ENCODE measurements at places on chromosomes 3 and 15.

- peak; percentile 91 for DNase-seq
Observed at GRCh38 chr3:71258116-71258515, 325.4 kb downstream of the FOXP1 start.

DNA sequence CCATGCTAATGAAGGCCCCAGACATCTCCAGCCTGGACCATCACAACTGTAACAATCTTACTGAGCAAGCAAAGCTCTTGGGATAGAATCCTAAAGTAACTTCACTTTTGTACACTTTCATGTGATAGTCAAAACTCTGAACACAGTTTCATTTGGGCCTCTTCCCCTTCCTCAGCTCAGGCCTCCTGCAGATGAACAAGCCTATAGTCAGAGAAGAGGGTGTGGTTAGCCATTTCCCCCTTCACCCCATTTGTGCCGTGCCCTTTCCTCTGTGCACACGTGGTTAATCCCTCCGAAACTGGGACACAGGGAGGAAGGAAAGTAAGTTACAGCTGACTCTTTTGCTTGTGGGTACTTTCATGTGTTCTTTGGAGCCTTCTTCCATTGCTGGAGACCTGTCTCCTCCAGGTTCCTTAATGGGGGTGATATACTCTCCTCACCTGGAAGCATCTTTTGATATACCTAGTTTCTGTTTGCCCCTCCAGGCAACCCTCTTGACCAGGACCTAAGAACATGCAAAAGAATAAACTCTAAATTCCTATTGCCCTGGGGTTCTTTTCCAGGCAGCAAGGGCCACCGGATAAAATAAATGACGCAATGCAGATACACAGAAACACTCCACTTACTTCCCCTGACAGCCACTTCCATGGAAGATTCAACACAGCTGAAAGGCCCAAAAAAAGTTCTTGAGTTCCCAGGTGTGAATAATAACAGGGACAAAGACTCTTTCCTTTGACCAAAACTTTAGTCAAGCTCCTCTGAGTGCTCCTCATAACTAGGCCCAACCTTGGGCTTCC lies 29.6 kb upstream of the CSTA start:
- DNase-seq = no peak

- no peak for DNase-seq
Observed at GRCh38 chr3:175295248-175296130, 436.4 kb downstream of the NAALADL2 start.

DNA sequence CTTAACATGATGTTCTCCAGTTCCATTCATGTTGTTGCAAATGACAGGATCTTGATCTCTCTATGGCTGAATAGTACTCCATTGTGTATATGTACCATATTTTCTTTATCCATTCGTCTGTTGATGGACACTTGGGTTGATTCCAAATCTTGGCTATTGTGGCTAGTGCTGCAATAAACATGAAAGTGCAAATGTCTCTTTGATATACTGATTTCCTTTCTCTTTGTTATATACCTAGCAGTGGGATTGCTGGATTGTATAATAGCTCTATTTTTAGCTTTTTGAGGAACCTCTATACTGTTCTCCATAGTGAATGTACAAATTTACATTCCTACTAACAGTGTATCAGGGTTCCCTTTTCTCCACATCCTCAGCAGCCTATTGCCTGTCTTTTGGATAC lies 5.9 kb upstream of the RBP2 start:
- no peak for DNase-seq

DNA sequence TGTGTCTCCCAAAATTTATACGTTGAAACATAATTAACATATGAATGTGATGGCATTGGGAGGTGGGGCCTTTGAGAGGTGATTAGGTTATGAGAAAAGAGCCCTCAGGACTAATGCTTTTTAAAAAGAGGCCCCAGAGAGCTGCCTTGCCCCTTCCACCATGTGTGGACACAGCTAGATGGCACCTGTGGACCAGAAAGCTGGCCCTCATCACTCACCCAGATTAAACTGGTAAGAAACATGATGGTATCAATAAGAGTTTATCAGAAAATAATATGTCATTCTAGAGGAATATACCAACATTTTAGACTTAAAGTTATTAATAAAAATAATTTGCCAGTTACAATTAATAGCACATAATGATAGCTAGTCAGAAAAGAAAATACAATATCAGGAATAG lies 25.2 kb upstream of the FAN1 start:
- no peak for DNase-seq

- DNase-seq = no peak
Observed at GRCh38 chr15:30072630-30073029, 10.1 kb upstream of the GOLGA8J start.

GRCh38 chr3:72661115-72661457 lies 187.2 kb downstream of the SHQ1 start:
- peak; percentile 56 for DNase-seq

GRCh38 chr3:12454076-12454815 lies 30.0 kb upstream of the TSEN2 start:
- peak; percentile 30 for DNase-seq

DNA sequence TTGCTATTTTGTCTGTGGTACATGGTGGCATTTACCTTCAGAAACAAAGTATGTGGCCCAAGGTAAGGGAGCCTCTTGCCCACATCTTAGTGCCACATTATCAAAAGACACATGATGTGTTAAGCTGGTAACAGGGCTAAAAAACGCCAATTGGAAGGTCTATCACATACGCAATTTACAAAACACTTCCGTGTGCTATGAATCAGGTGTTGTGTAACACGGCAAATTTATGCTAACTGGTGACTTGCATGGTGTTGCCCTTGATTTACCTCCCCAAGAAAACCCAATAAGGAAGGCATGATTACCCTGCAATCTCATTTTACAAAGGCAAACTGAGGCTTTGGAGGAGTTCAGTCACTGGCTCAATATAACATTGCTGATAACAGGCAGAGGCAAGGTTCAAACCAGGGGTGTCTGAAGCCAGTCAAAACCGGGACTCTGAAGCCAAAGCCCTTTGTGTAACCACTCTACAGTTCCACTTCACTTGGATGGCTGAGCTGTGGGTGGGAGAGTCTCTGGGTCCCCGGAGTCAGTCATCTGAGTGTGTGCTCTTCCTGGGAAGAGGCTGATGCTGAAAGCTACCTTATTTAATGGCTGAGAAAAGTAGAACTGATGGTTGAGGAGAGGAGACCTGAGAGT lies 103.9 kb upstream of the BCL6 start:
- DNase-seq = no peak

DNA sequence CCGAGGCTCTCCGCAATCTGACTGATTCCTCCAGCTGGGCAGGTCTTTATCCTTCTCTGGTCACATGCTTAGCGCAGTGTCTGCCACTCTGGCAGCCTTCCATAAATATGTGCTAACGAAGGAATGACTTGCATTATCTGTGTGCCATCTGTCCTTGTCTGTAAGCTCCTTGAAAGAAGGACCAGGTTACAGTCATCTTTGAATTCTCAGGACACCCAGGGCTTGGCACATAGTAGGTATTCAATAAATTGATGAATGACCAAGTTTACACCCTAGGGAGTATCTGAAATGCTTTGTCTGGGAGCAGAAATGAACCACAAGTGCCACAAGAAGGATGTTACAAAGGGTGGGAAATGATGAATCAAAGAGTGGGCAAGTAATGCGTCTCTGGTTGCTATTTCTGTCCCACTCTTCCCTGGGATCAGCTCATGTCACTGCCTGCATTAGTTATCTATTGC lies 16.5 kb upstream of the FAM3D start:
- DNase-seq = peak; percentile 31

- peak; percentile 52 for DNase-seq
Observed at GRCh38 chr15:88835646-88836045, 32.4 kb downstream of the ACAN start.

DNA sequence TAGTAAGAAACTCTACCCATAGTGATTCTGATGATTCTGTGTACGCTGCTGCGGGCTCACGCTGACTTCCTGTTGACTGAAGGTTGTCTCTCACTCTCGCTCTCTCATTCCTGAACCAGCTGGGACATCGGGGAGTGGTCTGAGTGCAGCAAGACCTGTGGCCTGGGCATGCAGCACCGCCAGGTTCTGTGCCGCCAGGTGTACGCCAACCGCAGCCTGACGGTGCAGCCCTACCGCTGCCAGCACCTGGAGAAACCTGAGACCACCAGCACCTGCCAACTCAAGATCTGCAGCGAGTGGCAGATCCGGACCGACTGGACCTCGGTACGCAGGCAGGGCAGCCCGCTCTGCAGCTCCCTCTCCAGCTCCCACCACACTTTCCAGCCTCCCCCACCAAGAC lies 63.6 kb upstream of the NR2E3 start:
- no peak for DNase-seq

GRCh38 chr3:68855620-68856019 lies 76.7 kb downstream of the TAFA4 start:
- no peak for DNase-seq

DNA sequence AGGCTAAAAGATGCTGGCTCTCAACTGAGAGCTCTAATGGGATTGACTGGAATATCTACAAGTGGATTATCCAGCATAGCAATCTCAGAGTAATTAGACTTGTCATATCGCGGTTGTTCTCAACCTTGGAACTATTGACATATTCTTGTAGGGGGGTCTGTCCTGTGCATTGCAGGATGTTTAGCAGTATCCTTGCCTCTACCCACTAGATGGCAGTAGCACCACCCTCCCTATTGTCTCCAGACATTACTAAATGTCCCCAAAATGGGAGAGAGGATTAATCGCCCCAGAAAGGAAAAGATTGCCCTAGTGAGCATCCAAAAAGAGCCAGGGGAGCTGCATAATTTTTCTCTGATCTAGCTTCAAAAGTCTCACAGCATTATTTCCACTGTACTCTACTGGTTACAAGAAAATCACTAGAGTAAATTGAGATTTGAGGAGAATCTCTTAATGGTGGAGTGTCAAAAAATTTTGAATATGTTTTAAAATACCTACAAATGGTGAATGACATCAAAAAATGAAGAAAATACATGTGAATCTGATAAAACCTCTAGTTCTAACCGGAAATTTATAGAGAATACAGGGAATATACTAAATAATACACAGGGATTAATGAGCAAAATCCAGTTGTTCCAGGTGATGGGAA lies 388.2 kb upstream of the AGTR1 start:
- peak; percentile 64 for DNase-seq

GRCh38 chr15:84600331-84600686 lies 500 bp upstream of the ZSCAN2 start:
- DNase-seq = peak; percentile 85

DNA sequence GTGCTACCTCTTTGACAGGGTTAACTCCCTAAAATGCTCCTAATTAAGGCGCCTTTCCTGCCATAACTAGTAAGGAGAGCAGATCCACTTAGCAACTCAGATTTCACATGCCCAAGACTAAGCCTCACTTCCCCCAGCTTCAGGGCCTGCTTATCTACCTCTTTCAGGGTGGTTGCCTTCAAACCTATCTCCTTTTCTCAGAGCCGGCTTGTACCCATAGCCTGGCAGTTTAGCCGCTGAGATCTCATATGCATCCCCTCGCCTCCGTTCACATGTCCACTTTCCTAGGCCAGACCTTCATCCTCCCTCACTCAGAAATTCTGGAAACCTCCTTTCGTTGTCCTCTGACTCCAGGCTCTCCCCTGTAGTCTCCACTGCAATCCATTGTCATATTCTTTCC lies 1.0 kb upstream of the FSTL1 start:
- DNase-seq = no peak

GRCh38 chr15:65339920-65340319 lies 35.4 kb downstream of the RNU5B-1 start:
- no peak for DNase-seq
